NCI-H1092 treated with DMSO at 0.1 percent for 48 hours (cell line): ENCODE measurements at places on chromosomes 12 and 14.

DNA sequence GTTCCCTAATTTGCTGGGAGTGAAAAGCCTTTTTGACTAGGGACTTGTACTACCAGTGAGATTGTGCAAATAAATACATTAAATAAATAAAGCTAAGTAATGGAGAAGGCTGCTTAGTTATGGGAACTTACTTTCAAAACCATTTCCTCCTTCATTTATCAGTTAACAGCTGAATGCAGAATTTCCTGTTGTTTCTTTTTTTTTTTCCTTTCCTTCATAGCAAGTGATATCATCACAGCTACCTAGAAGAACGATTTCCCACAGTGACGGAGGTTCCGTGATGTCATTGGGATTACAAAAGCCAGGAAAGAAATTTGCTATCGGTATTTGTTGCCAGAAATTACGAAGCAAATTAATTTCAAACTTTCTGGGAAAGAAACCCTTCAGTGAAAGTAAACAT is 42.1 kb upstream of the SOCS2 start:
- no peak for DNase-seq

DNA sequence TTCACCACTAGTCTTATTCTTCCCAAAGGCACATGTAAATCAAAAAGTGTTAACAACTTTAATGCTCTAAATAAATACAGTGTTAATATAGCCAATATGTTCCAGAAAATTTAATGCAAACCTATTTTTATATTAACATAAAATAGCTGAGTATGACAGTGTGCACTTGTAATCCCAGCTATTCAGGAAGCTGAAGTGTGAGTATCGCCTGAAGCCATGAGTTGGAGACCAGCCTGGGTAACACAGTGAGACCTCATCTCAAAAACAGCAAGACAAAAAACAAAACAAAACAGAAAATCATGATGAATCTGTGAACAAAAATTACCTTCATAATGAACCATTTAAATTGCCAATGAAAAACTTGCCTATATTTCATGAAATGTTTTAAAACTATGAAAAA is 798.9 kb downstream of the SLC6A15 start:
- DNase-seq, result no peak

DNA sequence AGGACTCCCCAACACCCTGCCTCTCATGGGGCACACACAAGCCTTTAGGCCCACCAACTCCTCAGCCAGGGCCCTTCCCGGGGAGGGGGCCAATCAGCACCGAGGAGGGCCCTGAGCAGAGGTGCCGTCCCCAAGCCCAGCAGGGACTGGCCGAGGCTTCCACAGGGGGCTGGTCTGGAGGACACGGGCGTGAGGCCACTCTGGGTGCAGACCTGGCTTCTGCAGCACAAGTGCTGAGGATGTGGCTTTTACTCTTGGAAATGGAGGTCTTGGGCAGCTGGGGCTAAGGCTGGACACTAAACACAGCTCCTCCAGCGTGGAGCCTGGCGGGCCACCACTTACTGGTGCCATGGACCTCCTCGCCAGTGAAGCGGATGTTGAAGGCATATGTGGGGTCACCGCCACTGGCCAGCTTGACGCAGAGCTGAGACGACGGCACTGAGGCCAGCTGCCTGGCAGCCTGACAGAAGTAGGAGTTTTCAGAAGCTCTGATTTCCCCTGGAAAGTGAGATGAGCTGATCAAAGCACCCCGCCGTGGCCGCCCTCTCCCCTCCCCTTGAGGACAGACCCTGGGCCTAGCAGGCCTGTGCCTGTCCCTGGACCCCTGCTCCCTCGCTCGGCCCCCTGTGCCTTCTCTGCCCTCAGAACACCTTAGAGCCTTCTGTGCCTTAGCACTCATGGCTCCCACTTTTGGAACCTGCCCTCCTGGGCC is 44.0 kb downstream of the TRAFD1 start:
- DNase-seq, result no peak

DNA sequence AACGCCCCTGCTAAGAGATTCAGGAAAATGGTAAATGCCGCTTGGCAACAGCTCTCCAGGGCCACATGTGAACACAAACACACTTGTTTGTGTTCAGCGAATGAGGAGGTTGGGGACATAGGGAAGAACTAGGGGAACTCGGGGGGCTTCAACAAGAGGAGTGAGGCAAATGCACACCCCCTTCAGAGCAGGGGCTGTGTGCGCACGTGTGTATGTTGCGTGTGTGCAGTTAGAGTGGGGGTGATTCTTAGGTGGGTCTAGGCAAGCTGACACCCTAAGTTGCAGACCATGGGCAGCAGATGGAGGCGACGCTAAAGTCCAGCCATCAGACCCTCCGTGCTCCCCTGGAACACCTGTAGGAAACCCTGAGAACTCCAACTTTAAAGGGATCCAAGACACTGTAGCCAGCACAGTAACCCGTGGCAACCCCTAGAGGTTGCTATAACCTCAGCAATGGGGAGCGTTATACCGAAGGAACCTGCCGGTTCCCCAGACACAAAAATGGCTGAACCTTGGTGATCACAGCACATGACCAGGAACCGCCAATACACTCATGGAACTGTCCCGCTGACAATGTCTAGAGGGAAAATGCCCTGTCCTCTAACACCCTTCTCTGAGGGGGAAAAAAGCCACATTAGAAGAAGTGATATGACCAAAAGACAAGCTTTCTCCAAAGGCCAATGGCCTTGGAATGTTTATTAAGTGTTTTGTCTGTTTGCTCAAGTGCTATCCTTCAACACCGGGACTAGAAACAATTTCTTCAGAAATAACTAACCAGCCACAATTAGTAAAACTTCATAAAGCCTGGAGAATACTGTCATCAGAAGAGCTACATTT is 86.5 kb upstream of the CEP83 start:
- DNase-seq, result peak; percentile 29

- DNase-seq, result peak; percentile 71
Observed at GRCh38 chr14:61644834-61645233, 50.5 kb upstream of the HIF1A start.

DNA sequence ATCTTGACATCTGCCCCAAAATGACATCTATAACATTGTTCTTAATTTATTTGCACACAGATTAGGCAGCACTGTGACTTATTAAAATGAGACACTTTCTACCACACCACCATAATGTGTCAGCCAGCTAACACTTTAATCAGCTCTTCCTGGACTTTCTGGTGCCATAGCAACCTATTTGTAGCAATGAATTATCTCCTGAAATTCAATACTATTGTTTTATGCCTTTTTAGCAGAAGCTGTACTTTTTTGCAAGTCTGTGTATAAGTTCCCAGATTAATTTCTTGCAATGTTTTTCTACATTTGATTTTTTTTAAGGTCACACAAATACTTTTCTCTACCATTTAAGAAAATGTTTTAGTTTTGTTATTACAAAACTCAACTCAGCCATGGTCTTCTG is 72.8 kb upstream of the SAV1 start:
- no peak for DNase-seq

GRCh38 chr14:50334211-50334610 is 22.1 kb downstream of the DMAC2L start:
- DNase-seq, result no peak
